ENCODE measurements at places on chromosomes 3 and 15.

DNA sequence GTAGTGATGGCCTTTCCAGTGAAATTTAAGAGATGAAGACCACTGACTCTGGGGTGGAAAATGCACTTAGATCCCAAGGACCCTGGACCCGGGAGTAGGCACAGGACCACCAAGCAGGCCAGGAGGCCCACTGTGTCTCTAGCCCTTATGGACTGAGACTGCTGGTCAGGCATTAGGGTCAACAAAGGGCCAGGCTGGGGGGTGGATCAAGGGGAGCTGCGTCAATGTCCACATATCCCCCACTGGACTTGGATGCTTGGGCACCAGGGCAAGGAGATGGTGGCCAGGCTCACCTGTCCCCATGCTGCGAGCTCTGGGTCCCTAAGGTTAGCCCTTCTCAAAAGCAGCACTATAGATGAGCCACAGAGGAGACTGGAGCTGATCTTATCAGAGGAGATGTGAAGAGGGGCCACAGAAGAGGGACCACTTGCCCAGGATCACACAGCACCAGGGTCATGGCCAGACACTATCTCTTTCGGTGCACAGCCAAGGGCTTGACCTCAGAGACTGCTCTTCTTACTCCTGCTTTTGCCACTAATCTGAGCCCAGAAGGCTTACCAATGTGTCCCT lies 14.7 kb downstream of the RAB6B start:
- DNase-seq = no peak

- DNase-seq = no peak
These were observed 20.7 kb upstream of the FBXL22 start for GRCh38 chr15:63576441-63576840.

DNA sequence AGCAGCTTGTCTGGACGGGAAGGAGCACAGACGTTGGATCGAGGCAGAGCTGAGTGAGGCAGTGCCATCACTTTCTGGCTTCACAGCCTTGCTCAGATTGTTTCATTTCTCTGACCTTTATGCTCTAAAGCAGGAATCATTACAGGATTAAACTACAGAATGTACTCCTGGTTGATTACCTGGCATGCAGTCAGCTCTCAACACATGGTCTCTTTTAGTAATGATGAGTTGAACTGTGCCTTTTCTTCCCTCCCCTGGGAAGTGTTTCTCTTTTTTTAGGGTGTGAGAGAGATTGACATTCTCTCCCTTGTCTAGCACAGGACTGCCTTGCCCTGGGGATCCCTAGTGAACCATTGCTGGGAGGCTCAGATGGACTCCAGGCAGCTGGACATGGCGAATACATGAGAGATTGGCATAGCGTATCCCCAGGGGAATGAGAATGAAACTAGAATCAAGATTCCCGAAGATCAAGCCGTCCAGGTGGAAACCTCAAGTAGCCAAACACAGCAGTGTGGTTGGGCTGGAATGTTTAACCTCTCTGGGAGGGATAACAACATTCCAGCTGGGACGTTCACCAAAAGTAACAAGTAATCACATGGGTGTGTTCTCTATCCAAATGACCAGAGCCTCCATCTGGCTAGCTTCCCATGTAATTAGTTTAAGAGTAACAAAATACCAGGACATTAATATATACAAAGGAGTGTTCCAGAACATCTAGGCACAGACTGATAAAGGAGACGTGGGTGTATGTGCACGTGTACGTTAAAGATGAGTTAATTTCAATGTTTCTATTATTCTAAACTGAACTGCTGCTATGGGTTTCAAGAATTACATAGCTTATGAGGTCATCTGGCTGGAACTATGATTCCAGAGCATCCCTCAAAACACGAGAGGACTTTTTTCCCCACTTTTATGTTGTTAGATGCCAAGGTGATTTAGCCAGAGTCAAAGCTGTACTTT lies 118.6 kb upstream of the NR2E3 start:
- no peak for DNase-seq

- DNase-seq = no peak
These were observed 236.9 kb upstream of the TRIM42 start for GRCh38 chr3:140441006-140441405.

- no peak for DNase-seq
These were observed 1.1 kb upstream of the PYGO1 start for GRCh38 chr15:55589287-55589686.

GRCh38 chr3:196227629-196228493 lies 11.5 kb downstream of the SLC51A start:
- no peak for DNase-seq

GRCh38 chr3:97959872-97960271 lies 12.4 kb downstream of the RIOX2 start:
- DNase-seq = no peak

All from left renal cortex interstitium (tissue), 4 donors.